ENCODE measurements at places on chromosomes 4 and X.

GRCh38 chrX:69762340-69762739, 146.4 kb downstream of the EDA start:
- DNase-seq, result no peak

GRCh38 chr4:6963139-6963611, 53.5 kb downstream of the TBC1D14 start:
- DNase-seq, result no peak

DNA sequence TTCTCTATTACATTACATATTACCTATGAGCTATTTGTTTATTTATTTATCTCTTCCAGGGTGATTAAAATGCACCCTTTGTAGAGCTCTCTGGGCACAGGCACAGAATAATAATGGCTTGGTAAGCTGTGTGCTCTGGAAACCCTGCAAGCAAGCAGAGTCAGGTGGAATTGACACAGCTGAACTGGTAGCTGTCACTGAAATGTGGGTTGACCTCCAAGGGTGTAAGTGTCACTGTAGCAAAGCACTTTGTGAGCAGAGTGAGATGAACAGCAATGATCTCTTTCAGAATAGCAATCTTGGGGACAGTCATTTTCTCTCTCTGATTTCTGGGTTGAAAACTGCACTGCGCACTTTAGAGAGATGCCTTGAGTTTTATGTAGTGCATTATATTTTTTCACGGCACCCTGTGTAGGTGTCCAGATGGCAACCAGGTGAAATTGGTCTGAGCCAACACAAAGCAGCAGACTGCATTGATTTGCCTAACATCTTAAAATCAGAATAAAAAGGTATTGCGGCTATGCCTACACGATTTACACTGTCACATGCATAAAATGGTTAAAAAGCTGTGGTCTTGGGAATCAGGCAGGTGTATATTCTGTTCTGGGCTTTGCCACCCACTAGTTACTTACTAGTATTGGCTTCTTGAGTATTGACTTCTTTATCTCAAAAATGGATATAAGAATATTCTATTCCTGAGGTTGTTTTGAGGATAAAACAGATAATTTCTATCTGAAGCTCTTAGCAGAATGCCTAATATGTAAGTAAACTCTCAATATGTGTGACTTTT, 450.3 kb downstream of the RAPGEF2 start:
- no peak for DNase-seq

GRCh38 chr4:53233114-53233795, 132.6 kb downstream of the SCFD2 start:
- DNase-seq, result no peak

- no peak for DNase-seq
These were observed 190.9 kb downstream of the GABRB1 start for GRCh38 chr4:47222276-47222675.

DNA sequence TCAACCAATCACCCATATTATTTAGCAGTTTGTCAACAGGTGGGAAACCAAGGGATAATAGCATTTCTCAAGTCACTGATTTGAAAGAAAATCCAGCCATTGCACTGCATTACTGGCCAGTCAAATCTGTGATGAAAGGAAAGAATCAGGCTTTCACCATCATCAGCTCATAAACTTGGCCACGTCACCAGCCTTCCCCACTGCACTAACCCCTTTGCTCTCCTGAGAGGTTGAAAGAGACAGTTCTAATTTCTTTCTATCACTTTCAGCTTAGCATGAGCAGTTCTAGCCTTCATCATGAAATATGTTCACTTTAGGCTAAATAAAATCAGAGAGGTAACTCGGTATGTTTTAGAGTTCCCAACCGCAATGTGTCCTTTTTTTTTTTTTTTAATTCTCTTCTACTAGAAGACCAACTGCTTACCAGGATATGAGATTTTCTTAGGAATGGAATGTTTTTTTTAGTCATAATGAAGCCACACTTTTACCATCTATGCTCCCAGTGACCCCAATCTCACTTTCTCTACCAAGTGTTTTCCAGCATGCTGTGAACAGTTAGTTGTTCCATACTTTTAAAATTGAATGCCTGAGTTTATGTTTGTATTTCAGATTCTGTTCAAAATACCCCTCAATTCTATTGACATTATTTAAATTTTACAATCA, 55.7 kb upstream of the SLC7A11 start:
- DNase-seq, result no peak
